ENCODE measurements at places on chromosomes 11 and 22.
A peak's percentile ranks its signal among the peaks of the same experiment; 100 is the strongest.

DNA sequence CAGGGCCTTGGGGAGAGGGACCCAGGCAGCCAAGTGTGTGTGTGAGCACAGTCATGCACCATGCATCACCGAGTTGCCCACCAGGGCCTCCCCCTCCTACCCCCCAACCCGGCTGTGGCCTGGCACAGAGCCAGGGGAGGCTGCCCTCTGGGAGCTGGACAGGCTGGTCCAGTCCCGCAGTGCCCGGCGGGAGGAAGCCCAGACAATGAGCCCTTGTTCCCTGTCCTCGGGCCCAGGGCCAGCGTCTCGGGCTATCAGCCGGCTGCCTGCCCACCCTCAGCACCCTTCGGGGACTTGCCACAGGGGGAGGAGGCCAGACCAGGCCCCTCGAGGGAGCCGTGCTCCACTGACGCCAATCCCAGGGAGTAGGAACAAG lies 4.5 kb downstream of the LRRC75B start:
- no peak for DNase-seq

GRCh38 chr11:22851477-22851876 lies 8.8 kb downstream of the CCDC179 start:
- DNase-seq: no peak

- DNase-seq: peak; percentile 62
Observed at GRCh38 chr22:24189249-24190158, 8.2 kb downstream of the SUSD2 start.

- no peak for DNase-seq
Observed at GRCh38 chr11:93194673-93195291, 3.0 kb downstream of the SLC36A4 start.

- DNase-seq: no peak
Observed at GRCh38 chr11:17845431-17845881, 110.9 kb downstream of the KCNC1 start.

Data from activated CD4-positive, alpha-beta T cell treated with anti-CD3 and anti-CD28 coated beads, Interleukin-2, Interleukin-6, amounts not matched to agents 100 ng/mL and 50 ng/mL, durations not matched to agents 16 hours and 8 hours (primary cell).